Renal cortex interstitium (tissue), 15 donors: ENCODE measurements at places on chromosomes 7 and 10.
A peak's percentile ranks its signal among the peaks of the same experiment; 100 is the strongest.

- DNase-seq = no peak
These were observed 15.4 kb upstream of the LYZL1 start for GRCh38 chr10:29273478-29273877.

DNA sequence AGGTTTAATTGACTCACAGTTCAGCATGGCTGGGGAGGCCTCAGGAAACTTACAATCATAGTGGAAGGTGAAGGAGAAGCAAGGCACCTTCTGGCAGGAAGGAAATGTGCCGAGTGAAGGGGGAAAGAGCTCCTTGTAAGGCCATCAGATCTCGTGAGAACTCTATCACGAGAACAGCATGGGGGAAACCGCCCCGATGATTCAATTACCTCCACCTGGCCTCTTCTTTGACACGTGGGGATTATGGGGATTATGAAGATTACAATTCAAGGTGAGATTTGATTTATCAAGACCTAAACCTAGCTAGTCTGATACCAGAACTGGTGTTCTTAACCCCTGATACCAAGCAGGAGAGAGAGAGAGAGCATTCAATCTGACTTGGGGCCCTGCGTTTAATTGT lies 258.7 kb downstream of the PTEN start:
- no peak for DNase-seq

DNA sequence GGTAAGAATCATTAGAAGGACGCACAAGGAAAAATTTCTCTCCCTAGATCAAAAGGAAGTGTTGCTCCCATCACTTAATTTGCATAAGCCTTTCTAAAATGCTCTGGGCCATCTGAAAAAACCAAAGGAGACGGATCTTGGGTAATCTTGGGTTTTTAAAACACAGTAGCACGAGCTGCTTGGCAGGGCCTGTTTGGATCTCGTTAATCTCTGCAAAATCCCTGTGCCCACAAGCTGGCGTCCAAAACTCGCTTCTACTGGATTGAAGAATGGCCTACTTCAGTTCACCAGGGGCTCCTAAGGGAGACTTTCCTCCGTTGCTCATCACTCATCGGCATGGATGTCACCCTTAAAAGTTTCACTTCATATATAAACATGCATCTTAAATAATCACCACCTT lies 128.6 kb downstream of the RNF216 start:
- DNase-seq = no peak

DNA sequence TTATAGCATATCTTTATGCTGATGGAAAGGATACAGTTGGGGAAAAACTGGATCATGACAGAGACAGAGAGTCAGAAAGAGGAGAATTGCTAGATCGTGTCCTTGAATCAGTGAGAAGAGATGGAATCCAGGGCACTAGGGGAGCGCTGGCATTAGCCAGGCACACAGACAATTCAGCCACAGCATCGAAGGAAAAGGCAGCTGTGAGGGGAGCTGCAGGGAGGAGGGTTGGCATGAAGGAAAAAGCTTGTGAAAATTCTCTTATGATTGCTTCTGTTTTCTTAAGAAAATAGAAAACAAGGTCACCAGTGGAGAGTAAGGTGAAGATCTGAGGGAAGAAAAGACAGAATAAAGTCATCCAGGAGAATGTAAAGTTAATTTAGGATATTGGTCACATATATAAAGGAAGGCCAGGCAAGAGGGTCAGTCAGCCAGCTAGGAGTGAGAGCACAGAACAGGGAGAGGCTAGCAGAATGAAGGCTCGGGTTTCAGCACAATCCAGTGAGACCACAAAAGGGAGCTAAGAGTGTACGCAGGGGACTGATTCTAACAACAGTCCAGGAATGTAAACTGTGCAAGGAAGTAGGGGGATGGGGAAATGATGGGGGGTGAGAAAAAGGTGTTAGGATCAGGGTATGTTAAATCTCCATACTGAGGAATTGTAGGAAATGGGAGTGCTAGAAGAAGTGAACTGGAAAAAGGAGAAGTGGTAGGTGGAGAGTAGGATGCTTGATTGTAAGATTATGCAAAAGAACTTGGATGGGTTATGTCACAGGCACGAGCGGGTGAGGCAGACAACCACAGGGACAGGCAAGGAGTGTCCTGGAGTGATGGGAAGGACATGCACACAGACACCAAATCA lies 112.0 kb downstream of the RNF32 start:
- peak; percentile 22 for DNase-seq

- DNase-seq = no peak
These were observed 220.5 kb downstream of the LHFPL3 start for GRCh38 chr7:104548861-104549260.

DNA sequence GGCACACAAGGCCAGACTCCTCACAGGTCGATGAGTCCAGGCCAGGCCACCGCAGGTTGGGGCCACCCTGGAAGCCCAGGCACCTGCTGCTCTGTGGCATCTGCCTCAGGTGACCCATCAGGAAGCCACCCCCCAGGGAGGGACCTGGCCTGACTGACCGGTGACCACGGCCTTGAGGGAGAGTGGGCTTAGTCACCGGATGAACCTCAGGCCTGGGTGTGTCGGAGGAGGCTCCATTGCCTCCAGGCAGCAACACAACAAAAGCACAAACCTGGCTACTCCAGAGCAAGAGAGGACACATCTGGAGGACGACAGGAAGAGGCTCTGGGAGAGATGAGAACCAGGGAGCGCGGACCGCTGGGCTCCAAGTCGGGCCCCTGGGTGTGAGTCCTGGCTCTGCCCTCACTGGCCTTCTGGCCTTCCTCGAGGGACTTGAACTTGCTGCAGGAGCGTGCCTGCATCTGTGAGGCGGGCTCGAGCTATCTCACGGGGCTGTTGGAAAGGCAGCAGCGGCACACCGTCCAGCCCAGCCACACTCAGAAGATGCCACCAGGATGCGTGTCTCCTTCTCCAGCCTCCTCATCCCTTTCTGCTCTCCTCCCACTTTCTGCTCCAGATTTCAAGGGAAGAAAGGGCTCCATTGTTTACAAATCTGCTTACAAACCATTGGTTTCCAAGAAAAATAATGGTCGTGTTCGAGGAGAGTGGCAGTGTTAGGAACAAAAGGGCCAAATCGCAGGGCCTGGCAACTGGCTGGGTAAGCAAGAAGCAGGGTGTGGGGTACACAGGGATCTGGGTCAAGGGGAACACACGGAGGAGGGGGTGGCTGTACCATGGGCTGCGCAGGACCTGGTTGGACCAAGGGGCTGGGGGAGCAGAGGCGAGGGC lies 152.9 kb downstream of the ADAM12 start:
- DNase-seq = no peak

DNA sequence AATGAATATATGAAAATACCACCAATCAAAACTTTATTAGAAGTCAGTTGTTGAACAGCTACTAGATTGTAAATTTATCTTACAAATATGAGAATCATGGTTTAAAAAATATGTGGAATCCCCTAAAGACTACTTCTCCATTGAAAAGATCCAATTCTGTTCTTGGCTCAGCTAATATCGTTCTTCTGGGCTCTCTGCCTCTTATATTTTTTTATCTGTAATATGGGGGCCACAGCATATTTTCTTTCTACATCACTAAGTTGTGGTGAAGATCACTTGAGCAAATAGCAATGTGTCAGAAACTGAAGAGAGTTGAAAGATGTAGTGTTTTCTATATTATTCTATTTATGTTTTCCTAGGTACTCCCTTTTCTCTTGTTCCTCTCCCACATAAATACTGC lies 198.1 kb downstream of the FZD1 start:
- no peak for DNase-seq

DNA sequence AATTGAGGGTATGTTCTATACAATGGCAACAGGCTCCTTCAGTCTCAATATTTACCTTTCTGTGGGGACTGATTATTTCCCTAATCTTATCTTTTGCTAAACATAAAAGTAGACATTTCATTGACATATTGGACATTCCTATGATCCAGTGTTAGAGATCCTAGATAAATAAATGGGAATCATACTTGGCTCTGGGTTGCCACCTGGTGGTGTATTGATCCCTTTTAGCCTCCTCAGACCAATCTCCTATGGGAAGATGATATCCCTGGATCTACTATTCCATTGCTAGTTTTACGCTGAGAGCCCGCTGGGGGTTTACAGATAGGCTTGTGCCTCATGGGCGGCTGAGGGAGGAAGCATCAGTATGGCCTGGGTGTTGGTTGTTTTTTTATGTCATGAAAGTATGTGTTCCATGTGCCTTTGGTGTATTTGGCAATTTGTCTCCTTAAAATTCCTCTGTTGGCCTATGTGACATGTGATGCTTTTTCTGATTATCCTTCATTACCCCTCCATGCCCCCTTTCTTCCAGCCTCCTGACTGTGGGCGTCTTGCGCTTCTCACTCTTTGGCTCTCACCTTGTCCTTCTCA lies 18.8 kb downstream of the CELF2 start:
- DNase-seq = no peak

DNA sequence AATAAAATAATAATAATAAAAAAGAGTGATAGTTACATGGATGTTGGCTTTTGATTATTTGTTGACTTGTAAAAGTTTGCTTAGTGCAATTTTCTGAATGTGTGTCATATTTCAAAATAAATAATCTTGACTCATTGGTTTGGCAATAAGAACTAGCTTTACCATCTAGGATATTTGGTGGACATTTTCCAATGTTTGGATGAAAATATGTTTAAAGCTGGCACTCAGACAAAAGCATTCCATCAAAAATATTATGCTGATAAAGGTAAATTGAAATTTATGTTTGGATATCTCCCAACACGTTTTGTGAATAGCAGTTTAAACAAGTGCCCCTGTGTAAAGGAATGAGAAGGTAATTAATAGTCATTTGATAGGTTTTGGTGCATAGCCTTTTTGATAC lies 62.5 kb upstream of the KCNMA1 start:
- DNase-seq = no peak

- no peak for DNase-seq
These were observed 59.8 kb downstream of the DNAJC1 start for GRCh38 chr10:21943633-21944265.

- no peak for DNase-seq
These were observed 12.5 kb downstream of the WDR37 start for GRCh38 chr10:1068380-1069361.

GRCh38 chr7:39890411-39890810 lies 59.6 kb upstream of the CDK13 start:
- DNase-seq = no peak

DNA sequence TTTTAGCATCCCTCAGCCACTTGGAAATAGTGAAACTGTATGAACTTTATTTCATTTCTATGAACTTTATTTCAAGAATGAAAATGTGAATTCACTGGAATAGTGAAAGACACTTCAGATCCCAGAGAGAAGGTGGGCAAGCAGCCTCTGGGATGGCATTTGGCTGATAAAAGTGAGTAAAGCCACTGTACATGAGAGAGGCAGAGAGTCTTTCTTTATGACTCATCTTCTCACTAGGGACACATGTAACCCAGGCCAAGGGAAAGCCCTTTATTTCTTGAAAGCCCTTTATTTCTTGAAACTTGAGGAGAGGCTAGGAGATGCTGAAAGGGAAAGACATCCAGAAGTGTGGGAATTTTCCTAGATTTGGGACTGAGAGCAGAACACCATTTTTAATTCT lies 148.9 kb upstream of the SMIM30 start:
- no peak for DNase-seq

- no peak for DNase-seq
These were observed 221.4 kb downstream of the GATA3 start for GRCh38 chr10:8275911-8276310.

- DNase-seq = no peak
These were observed 40.0 kb upstream of the ANLN start for GRCh38 chr7:36349626-36350025.

GRCh38 chr10:128263891-128264688 lies 137.9 kb upstream of the MKI67 start:
- DNase-seq = no peak

DNA sequence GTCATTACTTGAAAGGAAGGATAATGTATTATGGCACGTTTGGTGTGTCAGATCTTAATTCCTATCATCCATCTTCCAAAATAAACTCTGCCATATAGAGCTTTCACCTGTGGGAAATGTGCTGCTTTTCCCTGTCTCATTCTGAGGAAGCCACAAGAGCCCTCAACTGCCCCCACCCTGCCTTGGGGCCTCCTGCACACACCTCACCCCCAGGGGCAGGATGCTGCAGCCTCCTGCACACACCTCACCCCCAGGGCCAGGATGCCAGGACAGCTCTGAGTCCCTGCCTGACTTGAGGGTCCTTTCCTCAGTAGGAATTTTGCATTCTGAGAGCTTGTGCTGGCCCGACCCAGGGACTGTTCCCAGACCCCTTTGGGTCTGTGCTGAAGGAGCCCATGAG lies 67.1 kb downstream of the COL13A1 start:
- no peak for DNase-seq

DNA sequence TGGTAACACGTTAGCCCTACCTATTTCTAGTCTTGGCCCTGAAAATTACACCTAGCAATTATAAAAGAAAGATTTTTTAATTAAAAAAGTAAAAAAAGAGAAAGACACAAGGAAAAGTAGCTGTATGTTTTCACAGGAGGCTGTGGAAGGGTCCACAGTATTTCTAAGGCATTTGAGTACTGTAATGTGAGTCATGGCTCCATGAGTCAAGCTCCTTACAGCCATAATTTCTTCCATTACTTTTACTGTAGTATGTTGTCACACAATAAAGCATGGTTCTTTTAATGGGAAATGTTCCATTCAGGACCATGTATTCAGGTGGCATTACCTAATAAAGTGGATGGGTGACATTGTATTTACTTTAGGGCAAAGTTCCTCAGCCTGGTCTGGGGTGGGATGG lies 113.4 kb downstream of the GPR37 start:
- DNase-seq = no peak

- no peak for DNase-seq
These were observed 219.6 kb downstream of the PHF14 start for GRCh38 chr7:11193131-11193867.
